ENCODE measurements at places on chromosomes 5 and 9.
A peak's percentile ranks its signal among the peaks of the same experiment; 100 is the strongest.

- no peak for DNase-seq
Measured at GRCh38 chr9:134234001-134234660, 69.8 kb upstream of the RNU6ATAC start.

GRCh38 chr5:34970552-34970951 is 41.2 kb downstream of the DNAJC21 start:
- DNase-seq = no peak

DNA sequence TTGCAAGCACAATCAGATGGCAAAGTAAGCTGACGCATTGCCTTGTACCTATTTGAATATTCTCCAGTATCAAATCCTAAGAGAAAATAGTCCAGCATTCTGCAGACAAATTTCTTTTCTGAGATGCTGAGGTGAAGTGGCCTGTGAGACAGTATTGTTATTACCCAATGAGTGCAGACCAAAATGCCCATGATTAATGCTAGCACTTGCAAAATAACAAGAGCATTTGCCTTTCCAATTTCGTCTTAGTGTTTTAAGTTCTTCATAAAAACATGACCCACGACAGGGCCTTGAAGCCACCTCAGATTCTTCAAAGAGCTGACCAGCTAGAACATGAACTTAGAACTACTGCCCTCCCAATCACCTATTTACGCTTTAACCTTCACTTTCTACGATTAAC is 2.6 kb upstream of the IQGAP2 start:
- DNase-seq = no peak

DNA sequence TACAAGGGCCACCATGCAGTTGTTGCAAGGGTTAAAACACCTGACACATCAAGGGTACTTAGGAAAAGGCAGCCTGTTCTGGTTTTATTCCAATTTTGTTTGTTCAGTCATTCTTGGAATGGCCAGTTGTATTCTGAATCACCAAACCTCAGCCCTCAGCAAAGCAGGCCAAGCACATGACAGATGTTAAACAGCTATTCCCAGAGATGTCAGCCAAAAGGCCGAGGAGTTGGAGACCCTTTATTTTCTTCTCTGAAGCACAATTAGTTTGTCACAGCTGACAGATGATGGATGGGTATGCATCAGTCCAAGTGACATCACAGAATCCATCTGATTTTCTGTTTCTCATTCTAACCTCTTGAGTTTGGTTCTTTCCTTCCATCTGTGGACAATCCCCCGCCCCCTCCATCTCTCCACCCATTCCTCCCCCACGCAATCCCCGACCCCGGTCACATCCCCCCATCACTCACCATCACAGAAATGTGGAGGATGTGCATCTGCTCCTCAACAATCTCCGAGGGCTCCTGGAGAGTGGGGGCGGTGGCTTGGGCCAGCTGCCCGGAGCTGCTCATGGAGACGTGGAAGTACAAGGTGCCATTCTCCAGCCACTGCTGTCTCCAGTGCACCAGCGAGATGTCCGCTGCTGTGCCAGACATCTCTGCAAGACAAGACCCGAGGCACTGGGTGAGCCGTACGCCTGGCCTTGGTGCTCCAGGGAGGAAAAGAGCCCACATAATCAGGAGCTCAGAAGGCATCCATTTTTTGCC is 123.8 kb downstream of the ASTN2 start:
- DNase-seq = no peak

DNA sequence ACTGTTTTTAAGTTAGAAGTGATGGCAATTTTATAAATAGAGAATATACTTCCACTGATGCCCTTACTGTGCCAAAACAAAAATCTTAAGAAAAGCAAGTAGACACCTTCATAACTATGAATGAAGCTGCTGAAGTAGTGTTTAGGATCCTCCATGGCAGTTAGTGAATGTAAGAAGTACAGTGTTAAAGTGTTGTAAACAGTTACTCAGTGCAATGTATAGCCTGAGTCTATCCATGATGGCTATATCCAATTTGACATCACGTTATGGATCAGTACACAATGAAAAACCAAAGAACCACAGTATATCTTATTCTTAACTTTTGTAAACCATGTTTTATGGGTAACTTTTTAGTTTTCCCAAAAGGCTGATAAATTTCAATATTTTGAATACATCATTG is 7.1 kb downstream of the CCNG1 start:
- DNase-seq = no peak

DNA sequence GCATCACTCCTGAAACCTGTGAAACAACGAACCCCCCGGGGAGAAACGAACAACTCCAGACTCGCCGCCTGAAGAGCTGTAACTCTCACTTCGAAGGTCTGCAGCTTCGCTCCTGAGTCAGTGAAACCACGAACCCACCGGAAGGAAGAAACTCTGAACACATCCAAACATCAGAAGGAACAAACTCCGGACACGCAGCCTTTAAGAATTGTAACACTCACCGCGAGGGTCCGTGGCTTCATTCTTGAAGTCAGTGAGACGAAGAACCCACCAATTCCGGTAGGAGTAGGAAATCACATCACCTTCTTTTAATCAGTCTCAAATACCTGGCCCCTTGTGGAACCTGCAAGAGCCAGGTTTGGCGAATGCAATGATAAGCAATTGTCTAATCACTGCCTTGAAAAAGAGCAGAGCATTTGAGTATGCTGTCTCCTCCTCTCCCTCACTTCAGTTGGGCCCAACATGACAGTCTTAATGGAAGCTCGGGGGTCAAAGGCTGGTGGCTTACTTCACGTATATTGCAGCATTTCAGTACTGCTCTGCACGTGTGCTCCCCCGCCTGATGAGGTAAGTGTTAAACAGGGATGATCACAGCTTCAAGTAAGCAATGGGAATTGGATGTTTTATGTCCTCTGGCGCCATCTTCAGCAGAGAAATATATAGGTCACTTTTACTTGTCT is 473 bp downstream of the IRGM start:
- peak; percentile 78 for DNase-seq

- DNase-seq = no peak
Measured at GRCh38 chr5:30387974-30388632, 805.4 kb upstream of the CDH6 start.

- no peak for DNase-seq
Measured at GRCh38 chr5:150401076-150401375, 11.7 kb downstream of the CD74 start.

- DNase-seq = no peak
Measured at GRCh38 chr9:38117651-38118050, 48.6 kb upstream of the SHB start.

DNA sequence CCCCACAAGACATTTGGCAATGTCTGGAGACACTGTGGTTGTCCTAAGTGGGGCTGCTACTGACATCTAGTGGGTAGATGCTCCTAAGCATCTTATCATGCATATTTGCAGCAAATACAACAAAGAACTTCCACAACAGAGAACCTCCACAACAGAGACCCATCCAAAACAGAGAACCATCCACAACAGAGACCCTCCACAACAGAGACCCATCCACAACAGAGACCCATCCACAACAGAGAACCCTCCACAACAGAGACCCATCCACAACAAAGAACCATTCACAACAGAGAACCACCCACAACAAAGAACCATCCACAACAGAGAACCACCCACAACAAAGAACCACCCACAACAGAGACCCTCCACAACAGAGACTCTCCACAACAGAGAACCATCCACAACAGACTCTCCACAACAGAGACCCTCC is 32.8 kb downstream of the ARPC5L start:
- DNase-seq = peak; percentile 46

DNA sequence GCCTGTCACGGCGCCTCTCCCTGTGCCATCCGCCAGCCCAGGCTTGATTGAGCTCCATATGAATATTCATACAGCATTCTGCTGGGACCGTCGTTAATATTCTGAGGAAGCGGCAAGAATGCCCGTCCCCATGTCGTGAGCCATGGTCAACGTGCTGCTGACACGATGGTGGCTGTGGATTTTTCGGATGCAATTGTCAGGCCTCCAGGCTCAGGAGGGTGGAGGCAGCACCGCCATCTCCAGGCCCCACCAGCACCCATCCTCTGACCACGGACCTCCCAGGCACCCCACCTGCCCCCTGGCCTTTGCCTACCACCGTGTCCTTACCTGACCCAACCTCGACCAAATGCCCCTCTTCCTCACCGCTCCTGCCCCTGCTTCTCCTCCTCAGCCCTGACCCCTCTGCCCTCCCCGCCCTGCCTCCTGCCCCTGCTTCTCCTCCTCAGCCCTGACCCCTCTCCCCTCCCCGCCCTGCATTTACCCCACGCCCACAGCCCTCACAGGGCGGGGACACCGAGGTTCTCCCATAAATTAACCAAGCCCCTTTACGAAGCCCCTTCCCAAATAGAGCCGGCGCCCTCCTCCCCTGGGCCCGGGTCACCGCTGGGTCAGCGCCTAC is 9.9 kb downstream of the TMEM250 start:
- no peak for DNase-seq

- DNase-seq = no peak
Measured at GRCh38 chr5:32230356-32231099, 56.4 kb upstream of the GOLPH3 start.

GRCh38 chr5:123752552-123753179 is 240.7 kb downstream of the CSNK1G3 start:
- DNase-seq = peak; percentile 29

DNA sequence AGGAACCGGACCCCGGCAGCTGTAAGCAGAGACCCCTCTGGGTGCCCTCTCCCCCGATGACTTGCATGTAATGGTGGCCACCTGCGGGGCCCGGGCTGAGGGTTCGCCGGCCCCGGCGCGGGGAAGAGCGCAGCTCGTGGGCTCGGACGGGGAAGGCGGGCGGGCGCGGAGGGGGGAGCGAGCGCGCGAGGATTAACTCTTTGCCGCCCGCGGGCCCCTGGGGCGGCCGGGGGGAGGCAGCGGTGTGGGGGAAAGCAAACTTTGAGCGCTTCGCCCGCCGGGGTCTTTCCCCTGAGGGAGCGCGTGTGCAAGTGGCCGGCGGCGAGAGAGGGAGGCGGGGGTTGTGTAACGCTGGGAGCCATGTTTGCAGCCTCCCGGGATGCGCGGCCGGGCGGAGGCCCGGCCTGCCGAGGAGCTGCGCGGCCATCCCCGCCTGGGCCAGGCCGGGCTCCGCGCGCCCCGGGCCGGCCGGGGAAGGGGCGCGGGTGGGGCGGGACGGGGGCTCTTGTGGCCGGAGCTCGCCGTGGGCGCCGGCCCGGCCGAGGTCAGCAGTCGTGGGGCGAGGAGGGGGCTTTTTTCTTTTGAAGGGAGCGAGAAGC is 547 bp downstream of the ANP32B start:
- DNase-seq = peak; percentile 5

- DNase-seq = no peak
Measured at GRCh38 chr9:113428062-113428615, 17.6 kb downstream of the C9orf43 start.

DNA sequence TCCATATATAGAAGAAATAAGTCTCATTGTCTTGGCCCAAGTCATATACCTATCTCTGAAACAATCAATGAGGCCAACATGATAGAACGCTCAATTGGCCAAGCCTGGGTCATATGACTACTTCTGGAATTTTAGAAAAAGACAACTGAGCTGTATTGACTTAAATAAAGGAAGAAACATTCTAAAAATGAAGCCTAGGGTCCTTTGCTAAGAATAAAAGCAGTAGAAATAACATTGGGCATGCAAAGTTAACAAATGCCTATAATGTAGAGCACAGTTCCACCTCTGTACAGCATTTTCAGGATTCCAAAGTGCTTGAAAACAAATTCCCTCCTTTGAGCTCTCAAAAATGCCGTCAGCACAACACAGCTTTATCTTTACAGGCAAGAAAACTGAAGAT is 391.8 kb downstream of the PRELID2 start:
- no peak for DNase-seq

- DNase-seq = peak; percentile 60
Measured at GRCh38 chr5:26700759-26701384, 337.5 kb downstream of the CDH9 start.

GRCh38 chr5:39015743-39016586 is 58.2 kb downstream of the RICTOR start:
- DNase-seq = no peak

- DNase-seq = no peak
Measured at GRCh38 chr5:98933445-98934072, 4.8 kb upstream of the CHD1 start.

- peak; percentile 62 for DNase-seq
Measured at GRCh38 chr5:60495644-60496520, 204.1 kb downstream of the DEPDC1B start.

DNA sequence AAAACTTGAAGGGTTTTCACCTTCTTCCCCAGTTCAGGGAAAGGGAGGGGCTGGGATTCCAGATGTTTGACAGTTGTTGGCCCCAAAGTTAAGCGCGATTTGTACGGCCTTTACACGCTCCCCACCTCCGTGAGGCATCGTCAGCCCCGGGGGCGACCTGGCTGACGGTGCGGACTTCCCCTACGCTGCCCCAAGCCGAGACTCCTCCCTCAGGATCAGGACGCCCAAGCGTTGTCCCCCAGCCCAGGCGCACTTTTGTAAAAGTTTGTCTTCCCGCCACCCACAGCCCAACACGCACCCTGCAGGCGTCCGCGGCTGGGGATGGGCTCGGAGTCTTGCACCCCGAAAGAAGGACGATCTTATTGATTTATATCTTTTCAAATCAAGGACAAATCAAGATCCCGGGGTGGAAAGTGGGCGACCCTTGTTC is 713 bp downstream of the MOB3B start:
- DNase-seq = no peak

DNA sequence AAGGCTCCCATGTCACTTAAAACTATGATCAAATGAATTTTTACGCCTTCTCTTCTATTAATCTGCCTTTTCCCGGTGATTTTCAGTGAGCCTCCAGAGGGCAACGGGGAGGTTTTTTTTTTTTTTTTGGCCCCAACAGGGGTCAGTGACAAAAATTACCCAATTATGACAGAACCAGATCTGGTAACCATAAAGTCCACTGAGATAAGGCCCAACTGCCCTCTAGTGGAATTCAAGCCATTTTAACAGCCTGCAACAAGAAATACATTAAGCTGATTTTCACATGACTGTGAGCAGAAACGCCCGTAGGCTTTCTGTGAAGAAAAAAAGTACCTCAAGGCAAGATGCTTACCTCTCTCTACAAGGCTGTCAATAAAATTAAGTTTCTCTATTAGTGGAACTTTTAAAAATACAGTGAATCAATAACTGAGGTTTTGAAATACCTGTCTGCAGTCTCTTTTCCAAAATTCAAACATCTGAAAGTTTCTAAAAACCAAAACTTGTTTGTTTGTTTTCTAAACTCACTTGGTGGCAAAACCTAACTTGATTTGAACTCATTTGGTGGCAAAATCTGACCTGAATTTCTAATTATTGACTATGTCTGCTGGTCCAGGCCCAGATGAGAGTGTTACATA is 49.7 kb upstream of the FST start:
- DNase-seq = peak; percentile 86

GRCh38 chr5:153463806-153464205 is 26.7 kb upstream of the GRIA1 start:
- no peak for DNase-seq

DNA sequence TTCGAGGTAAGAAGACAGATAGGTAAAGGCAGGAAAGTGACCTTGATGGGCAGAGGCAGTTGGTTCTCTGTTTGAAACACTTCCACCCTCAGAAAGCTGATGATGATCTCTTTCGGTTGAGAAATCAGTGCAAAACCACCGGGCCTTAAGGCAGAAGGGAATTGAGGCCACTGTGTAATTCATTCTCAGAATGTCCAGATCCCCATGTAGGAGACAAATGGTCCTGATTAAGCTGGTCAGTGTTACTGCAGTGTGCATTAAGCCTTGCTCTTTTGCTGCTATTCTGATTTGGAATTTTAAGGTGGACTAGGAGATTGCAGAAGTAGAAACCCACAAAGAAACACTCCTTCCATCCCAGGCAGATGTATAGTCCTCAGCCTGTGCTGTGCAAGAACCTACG is 255.2 kb downstream of the ARHGAP26 start:
- no peak for DNase-seq

- DNase-seq = no peak
Measured at GRCh38 chr5:32202394-32202793, 28.3 kb upstream of the GOLPH3 start.

Measured in NCI-H460 (cell line).